ENCODE measurements at places on chromosomes 2 and 18. TPM values are rescaled to one million over a fixed set of nuclear protein-coding genes. Genes with fewer than 3 reads are reported as not detected.
A peak's percentile ranks its signal among the peaks of the same experiment; 100 is the strongest.

The UGT1A8 gene
- total RNA-seq, result not detected

The KLHL41 gene
- total RNA-seq, result not detected

The METAP1D gene
- total RNA-seq, result 3.9 TPM

The RNU2-63P gene
- total RNA-seq, result 14.4 TPM

DNA sequence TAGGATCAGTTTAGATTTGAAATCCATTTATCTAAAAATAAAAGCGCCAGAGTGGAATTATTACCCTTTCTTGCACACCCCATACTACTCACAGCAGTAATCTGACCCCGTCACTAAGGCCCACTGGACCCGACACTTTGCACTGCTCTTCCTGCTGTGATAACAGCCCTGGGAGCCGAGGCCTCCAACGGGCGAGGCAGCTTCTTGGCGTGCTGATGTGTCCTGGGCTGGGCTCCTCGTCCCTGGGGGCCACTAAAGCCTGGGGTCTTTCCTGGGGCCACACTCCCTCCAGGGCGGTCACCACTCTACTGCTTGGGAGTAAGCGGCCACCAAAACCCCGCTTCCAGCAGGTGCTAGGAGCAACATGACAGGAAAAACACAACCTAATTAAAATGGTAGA is 61.7 kb downstream of the ZAP70 start:
- H3K4me3 ChIP-seq, result no peak overlapping the region
- DNase-seq, result no peak
- H3K27me3 ChIP-seq, result no peaks in the 10 kb centered on the region
- H3K4me1 ChIP-seq, result no peaks in the 10 kb centered on the region
- no peak overlapping the region for H3K27ac ChIP-seq

- no peaks in the 10 kb centered on the region for H3K4me1 ChIP-seq
- no peak for DNase-seq
- no peaks in the 10 kb centered on the region for H3K36me3 ChIP-seq
- peaks cover 2% of the 10 kb centered on the region for H3K27me3 ChIP-seq
- no peak overlapping the region for H3K4me3 ChIP-seq
Observed at GRCh38 chr2:216970359-216970915, 110.6 kb upstream of the TNP1 start.

GRCh38 chr18:49858309-49859020 is 45.1 kb upstream of the ACAA2 start:
- H3K27me3 ChIP-seq, result no peaks in the 10 kb centered on the region
- DNase-seq, result peak; percentile 73
- H3K4me3 ChIP-seq, result no peak overlapping the region
- no peak overlapping the region for H3K27ac ChIP-seq
- no peaks in the 10 kb centered on the region for H3K36me3 ChIP-seq

- peaks cover 2% of the 10 kb centered on the region for H3K27me3 ChIP-seq
- H3K27ac ChIP-seq, result no peak within 1 kb of the TSS
- no peak within 1 kb of the TSS for H3K4me3 ChIP-seq
- peaks cover 51% of the 10 kb centered on the region for H3K4me1 ChIP-seq
- no peaks in the 10 kb centered on the region for H3K36me3 ChIP-seq
Observed at GRCh38 chr2:241869087-241869961, at the start of gene RTP5. RTP5 (plus strand) TSS chr2:241869729; CDS start chr2:241869757, 28 bp downstream.

- peaks cover 42% of the 10 kb centered on the region for H3K36me3 ChIP-seq
- DNase-seq, result peak; percentile 83
- no peaks in the 10 kb centered on the region for H3K27me3 ChIP-seq
- H3K4me3 ChIP-seq, result peak overlapping the region; percentile 58
Observed at GRCh38 chr18:77062518-77063003, 70.0 kb downstream of the MBP start.

DNA sequence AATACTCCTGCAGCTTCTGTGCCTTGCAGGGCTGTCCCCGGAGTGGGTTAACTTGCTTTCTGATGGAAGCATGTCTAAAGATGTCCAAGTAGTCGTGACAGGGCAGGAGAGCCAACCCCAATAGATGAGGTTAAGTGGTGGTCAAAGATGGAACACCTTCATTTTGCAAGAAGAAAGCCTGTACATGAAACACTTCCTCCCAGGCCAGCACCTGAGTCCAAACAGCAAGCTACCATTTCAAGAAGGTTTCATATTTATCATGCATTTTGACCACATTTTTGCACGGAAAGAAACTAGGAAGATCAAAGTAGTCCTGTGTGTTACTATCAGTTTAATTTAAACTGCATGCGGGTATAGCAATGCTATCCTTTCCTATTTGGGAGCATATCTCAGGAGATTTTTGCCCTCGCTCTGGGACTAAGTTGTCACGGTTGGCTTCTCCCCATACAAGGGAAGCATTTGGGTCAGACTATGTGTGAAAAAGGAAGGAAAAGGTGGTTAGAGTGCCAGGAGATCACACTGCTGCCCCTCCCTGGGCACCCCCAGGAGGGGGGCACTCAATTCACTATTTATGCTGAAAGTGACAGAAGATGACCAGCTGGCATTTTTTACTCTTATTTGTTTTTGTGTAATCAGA is 187.6 kb downstream of the ZNF521 start:
- peaks cover 22% of the 10 kb centered on the region for H3K4me1 ChIP-seq
- no peak for DNase-seq
- H3K27ac ChIP-seq, result no peak overlapping the region
- H3K36me3 ChIP-seq, result no peaks in the 10 kb centered on the region

GRCh38 chr18:172361-172760 is 14.0 kb downstream of the USP14 start:
- H3K4me3 ChIP-seq, result no peak overlapping the region
- peaks cover 4% of the 10 kb centered on the region for H3K4me1 ChIP-seq
- DNase-seq, result no peak
- no peaks in the 10 kb centered on the region for H3K27me3 ChIP-seq
- H3K36me3 ChIP-seq, result peaks cover 31% of the 10 kb centered on the region
- no peak overlapping the region for H3K27ac ChIP-seq

DNA sequence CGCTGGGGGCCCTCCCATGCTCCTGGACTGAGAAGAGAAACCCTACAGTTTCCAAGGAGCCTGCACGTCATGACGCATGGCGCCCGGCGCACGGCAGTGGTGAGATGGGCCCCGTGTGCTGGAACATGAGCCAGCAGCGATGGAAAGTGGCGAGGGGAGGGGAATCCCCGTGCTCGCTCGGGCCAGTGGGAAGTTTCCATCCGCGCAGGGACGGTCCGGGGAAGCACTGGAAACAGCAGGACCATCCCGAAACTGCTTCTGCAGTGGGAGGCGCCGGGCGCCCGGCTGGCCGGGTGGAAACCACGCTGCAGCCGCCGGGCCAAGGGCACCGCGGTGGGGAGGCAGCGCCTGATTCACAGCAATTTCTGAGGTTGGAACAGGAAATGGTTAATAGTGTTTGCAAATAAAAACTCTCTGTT is 4.9 kb upstream of the PDCD1 start:
- no peaks in the 10 kb centered on the region for H3K36me3 ChIP-seq
- peaks cover 79% of the 10 kb centered on the region for H3K4me1 ChIP-seq
- peaks cover 4% of the 10 kb centered on the region for H3K27me3 ChIP-seq
- DNase-seq, result peak; percentile 87
- H3K4me3 ChIP-seq, result peak overlapping the region; percentile 66

- peaks cover 19% of the 10 kb centered on the region for H3K27me3 ChIP-seq
- DNase-seq, result no peak
- no peaks in the 10 kb centered on the region for H3K4me1 ChIP-seq
- no peak overlapping the region for H3K27ac ChIP-seq
- no peak overlapping the region for H3K4me3 ChIP-seq
Observed at GRCh38 chr2:126932529-126932928, 33.8 kb downstream of the TEX51 start.

GRCh38 chr2:35504419-35504818 is 851.2 kb upstream of the CRIM1 start:
- H3K4me3 ChIP-seq, result no peak overlapping the region
- H3K4me1 ChIP-seq, result no peaks in the 10 kb centered on the region
- no peaks in the 10 kb centered on the region for H3K36me3 ChIP-seq

Data from activated CD4-positive, alpha-beta memory T cell treated with anti-CD3 and anti-CD28 coated beads for 36 hours (primary cell).